Caudate nucleus (tissue), 63 donors: ENCODE measurements at places on chromosomes 6 and 20.
A peak's percentile ranks its signal among the peaks of the same experiment; 100 is the strongest.

DNA sequence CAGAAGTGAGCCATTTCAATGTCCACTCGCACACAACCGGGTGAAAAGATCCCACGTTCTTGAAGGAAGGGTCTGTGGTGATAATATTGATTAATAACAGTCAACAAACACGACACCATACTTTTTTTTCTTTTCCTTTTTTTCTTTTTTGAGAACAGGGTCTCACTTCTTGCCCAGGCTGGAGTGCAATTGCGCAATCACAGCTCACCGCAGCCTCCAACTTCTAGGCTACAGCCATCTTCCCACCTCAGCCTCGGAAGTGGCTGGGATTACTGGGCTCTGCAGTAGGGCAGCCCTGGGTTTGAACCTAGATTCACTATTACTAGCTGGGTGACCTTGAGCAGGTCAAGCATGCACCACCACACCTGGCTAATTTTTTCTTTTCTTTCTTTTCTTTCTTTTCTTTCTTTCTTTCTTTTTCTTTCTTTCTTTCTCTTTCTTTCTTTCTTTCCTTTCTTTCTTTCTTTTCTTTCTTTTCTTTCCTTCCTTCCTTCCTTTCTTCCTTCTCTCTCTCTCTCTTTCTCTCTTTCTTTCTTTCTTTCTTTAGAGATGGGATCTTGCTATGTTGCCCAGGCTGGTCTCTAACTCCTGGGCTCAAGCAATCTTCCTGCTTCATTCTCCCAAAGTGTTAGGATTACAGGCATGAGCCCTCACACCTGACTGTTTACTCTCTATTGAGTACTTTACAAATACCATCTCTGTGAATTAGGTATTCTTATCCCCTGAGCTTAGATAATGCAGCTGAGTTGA, 123.9 kb downstream of the SNX5 start:
- DNase-seq, result no peak

- DNase-seq, result no peak
Measured at GRCh38 chr6:96420294-96420693, 101.3 kb upstream of the UFL1 start.

DNA sequence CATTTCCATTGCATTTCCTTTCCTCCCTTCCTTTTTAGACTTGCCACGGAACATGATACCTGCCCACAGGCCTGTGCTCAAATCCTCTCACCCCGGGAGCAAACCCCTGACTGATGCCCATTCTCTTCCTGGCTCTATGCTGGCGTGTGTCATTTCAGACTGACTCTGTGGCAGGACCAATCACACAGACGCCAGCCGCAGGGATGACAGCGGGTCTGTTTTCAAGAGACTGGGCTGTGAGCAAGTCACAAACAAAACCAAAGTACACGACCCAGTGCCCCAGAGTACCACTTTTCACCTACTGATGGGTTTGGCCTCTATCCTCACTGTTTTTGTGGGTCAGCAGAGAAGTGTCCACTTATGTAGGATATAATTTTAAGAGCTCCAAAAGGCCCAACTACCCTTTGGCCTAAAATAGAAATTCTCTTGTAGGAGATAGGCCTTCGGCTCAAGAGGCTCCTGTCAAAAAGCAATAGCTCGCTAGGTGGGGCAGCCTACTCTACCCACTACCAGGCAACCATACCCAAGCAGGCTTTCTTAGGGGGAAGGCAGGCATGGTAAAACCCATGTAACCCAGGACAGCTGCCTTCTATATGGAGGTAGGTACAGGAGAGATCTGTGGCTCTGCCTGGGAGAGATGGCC, 215.7 kb downstream of the CDC5L start:
- no peak for DNase-seq

- DNase-seq, result no peak
Measured at GRCh38 chr20:47412083-47412482, 55.6 kb upstream of the ZMYND8 start.

- DNase-seq, result peak; percentile 24
Measured at GRCh38 chr6:53956068-53956711, 155.1 kb upstream of the MLIP start.

DNA sequence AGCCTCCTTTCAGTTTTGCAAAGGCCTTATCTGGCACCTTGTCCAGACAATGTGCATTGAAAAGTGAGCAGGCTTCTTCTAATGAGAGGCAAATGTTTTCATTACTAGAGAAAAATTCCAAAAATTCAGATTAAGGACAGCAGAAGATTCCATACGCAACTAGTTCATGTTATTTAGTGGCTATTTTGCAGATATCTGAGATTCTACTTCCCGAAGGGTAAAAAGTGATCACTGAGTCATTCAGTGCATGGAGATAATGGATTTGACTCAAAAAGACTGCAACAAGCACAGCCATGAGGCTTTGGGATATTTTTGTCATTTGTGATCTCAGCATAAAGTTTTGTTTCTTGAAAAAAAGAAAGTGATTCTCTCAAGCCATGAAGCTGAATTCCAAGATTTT, 29.9 kb downstream of the METTL24 start:
- DNase-seq, result no peak

GRCh38 chr6:158460602-158461169, 99.2 kb upstream of the TMEM181 start:
- no peak for DNase-seq

DNA sequence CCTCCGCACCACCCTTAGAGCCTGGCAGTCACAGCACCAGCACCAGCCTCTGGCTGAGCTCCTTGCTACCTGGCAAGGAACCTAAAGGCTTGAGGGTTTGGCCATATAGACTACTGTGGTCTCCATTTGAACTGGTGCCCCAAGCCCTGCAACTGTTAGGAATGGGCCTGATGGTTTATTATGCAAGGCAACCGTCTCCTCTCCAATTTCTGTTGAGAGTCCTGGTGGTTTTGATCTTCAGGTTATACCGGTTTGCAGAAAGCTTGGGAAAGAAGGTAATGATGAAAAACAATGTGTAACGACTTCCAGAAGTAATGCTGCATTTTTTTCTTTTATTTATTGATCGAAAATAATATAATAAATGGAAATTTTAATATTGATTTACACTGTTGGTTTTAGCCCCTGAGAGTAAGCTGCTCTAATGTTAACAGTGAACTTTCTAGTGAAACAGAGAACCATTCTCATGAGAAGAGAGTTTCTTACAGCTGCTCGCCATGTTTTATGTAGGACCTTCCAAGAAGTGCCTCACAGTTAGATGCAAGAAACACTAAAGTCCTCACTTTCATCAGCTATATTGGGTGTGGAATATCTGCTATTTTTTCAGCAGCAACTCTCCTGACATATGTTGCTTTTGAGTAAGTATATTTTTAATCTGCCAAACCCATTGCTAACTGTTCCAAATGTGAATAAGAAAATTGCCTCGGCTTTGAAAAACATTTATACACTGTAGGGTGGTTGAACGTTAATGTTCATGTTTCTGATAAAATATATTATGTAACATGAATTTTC, 112.8 kb downstream of the ADGRG6 start:
- no peak for DNase-seq

- DNase-seq, result peak; percentile 46
Measured at GRCh38 chr20:19889011-19889953, 127.9 kb upstream of the NAA20 start.

DNA sequence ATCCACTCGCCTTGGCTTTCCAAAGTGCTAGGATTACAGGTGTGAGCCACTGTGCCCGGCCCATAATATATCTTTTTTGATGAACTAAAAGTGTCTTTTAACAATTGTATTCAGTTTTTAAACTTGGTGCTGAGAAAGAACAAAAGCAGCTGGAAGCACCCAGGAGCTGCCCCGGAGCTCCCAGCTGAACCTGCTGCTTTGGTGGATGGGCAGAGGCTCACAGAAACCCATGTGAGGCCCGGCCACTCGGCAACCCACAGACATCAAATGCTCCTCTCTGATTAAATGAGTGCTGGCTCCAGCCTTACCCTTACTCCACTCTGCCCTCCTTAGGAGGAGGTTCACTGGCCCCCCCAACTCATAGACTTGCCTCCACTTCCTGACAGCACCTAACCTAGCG, 59.4 kb upstream of the FRMD1 start:
- DNase-seq, result no peak

GRCh38 chr6:90175627-90176538, 120.8 kb downstream of the BACH2 start:
- DNase-seq, result no peak

GRCh38 chr20:47125508-47125757, 230.8 kb downstream of the EYA2 start:
- DNase-seq, result no peak

GRCh38 chr6:30725713-30726505, 5.8 kb downstream of the TUBB start:
- DNase-seq, result no peak

DNA sequence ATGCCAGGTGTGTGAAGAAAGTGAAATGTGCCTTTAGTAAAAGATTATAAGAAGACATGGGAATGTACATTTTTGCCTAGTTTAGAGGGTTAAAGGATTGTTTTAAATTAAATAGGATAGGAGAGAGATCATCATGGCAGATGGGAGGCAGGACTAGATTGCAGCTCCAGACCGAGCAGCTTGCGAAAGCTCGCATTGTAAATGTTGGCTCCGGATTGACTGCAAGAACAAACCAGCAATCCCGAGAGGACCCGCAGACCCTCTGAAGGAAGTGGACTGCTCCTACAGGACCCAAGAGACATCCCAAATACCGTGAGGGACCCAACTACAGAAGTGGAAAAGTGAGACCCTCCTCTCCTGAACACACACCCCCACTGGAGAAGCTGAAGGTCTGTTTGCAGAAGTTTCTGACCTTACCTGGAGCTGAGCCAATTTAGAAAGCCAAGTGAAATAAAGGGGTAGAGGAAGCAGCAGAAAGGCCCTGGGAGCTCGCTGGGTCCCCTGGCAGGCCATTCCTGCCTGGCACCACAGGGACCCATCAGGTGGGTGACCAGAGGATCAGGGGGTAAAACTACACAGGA, 30.0 kb upstream of the TPD52L1 start:
- DNase-seq, result no peak

GRCh38 chr20:64047968-64048401, 1.5 kb downstream of the SOX18 start:
- DNase-seq, result no peak
